ENCODE measurements at places on chromosomes 5 and 9.
A peak's percentile ranks its signal among the peaks of the same experiment; 100 is the strongest.

- no peak for DNase-seq
These were observed 210.5 kb downstream of the FSTL4 start for GRCh38 chr5:133401731-133402347.

- no peak for DNase-seq
These were observed 47.2 kb downstream of the RAB24 start for GRCh38 chr5:177256296-177256695.

DNA sequence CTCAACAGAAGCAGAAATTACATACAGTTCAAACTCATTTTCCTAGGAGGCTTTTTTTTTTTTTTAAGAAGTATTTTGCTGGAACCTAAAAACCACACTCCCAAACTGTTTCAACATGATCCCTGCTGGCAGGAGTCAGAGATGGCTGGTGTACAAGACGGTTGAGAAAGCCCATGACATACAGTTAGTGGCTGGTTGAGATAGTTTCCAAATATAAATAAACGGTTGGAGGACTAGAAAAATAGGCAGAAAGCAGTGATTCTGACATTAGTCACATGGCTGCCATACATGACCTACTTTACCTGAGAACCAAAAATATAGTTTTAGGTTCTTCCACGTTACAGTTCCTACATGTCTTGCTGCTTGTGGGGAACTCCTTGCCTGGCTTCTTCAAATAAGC, 31.7 kb upstream of the BASP1 start:
- no peak for DNase-seq

DNA sequence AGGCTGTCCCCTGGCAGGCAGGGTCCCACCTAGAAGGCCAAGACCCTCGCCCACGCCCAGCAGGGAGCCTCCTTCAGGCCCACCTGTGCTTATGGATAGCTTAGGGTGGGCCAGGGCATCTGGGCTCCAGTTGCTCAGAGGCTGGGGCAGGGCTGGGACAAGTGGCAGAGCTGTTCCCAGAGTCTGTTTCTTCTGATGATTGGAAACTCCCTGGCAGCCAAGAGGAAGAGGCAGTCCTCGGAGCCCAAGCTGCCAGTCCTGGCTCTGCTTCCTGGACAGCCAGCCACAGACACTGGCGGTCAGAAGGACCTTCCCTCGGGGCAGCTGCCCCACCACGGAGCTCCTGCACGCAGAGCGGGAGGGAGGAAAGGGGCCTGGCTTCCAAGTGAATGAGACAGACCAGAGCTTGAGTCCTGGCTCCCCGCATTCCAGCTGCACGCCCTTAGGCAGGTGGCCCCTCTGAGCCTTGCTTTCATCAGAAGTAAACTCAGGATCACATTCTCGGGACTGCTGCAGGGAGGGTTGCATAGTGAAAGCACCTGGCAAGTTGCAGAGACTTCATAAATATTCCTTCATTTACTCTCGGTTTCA, 37.9 kb upstream of the GABRP start:
- DNase-seq, result peak; percentile 14

- DNase-seq, result peak; percentile 23
These were observed 209.4 kb downstream of the PIK3R1 start for GRCh38 chr5:68424799-68425537.

DNA sequence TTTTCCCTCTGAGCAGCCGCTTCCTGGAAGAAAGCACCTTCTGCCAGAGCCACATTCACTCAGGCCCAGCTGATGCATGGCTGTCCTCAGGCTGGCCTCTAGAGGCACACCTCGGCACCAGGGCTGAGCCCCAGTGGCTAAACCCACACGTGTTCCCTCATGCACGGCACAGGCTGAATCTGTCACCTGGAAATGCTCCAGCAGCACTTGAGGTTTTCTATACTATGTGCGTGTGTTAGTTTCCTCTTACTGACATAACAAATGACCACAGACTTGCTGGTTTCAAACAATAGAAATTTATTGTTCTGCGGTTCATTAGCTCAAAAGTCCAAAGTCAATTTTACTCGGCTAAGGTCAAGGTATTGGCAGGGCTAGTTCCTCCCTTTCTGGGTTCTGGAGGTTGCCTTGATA, 141.4 kb downstream of the LRRC70 start:
- peak; percentile 52 for DNase-seq

- no peak for DNase-seq
These were observed 9.0 kb downstream of the ABL1 start for GRCh38 chr9:130844044-130844451.

- no peak for DNase-seq
These were observed 16.6 kb downstream of the KCNT1 start for GRCh38 chr9:135718616-135719015.

DNA sequence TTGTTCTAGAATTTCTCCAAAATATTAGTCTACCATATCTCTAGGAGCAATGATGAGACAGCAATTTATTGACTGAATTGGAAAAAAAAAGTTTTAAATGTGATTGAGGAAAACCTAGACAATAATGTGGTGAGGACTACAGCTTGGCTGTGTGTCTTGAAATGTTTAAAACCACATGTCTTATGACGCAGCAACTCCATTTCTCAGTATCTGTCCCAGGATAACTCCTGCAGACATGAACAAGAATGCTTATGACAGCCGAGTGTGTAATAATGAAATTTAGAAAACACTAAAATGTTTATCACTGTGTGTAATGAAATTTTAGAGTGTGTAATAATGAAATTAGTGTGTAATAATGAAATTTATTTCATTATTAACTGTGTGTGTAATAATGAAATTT, 254.1 kb upstream of the DAPK1 start:
- no peak for DNase-seq

GRCh38 chr9:17776735-17777134, 197.9 kb downstream of the SH3GL2 start:
- DNase-seq, result no peak

DNA sequence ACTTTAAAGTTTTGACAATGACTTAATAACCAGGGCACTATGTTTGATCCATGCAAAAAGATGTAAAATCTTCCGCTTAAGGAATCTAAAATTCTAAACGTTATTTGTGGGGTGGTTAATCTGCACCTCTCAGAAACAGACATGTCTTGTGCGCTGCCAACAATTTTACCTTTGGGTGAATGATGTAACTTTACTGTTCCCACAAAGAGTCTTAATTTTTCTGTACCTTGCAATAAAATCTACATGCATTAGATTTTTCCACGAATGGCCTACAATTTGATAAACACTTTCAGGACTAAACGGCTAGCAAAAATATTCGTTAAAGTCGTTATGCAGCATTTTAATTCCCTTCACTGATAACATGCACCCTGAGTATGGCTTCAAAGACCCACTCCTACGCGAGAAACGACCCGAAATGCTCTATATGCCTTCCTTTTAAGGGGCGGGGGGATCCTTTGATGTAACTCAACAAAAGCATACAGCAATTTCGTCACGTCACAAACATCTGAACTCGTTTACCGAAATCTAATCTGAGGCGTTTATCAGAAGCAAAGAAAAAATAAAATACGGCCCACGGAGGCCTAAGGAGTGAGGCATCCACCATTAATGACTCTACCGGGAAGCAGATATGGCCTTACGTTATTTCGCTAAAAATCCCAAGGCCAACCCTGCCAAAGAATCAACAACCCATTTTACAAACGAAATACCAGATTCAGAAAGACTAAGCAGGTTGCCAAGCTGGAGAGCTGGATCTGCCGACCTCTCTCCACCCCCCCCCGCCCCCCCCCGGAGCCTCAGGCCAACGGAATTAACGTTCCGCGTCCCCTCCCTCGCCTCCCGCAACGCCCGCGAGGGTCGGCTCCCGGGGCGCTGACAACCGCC, 621 bp downstream of the AK6 start:
- DNase-seq, result no peak

DNA sequence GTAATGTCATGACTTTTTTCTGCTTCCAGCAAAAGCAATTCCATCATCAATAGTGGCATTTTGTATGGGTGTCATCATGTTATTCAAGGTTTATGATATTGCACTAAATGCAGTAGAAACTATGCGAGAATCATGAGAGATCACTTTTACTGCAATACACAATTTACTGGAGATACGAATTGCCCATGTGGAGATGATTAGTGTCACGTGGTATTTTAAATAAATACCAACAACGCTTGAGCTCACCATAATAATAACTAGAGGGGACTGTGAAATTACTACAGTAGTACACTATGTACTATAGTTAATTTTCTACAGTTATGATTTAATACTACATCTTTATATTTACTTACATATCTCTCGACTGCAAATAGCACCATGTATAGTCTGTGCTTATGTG, 49.7 kb downstream of the FAM174A start:
- DNase-seq, result no peak

DNA sequence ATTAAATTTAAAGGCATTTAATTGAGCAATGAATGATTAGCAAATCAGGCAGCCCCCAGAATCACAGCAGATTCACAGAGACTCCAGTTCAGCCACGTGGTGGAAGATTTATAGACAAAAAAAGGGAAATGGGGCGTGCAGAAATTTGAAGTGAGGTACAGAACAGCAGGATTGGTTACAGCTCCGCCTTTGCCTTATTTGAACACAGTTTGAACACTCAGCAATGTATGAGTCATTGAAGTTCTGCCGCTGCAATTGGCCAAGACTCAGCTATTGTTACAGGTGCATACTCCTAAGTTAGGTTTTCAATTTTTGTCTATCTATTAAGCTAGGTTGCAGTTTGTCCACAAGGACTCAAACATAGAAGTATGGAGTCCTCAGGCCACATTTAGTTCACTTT, 157.7 kb upstream of the SLC12A2 start:
- DNase-seq, result no peak

GRCh38 chr5:168295574-168296201, 4.2 kb downstream of the WWC1 start:
- DNase-seq, result no peak

DNA sequence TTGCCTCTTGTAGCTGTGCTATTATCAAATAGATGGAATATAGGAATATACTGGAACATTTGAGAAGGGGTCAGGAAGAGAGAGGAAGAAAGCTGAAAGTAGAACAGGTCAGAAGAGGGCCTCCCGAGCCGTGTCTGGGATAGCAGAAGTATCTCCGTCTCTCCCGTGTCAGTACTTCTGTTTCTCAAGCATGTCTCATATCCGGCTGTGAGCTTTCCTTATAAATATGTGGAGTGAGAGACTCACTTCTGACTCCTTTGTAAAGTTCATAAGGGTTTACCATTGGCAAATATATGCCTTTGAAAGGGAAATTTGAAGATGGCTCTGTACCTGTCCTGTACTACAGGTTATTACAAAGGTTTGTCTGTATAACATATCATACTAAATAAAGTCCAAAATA, 50.3 kb downstream of the MOCS2 start:
- no peak for DNase-seq

GRCh38 chr5:103743421-103743820, 180.8 kb upstream of the NUDT12 start:
- no peak for DNase-seq

GRCh38 chr5:1669276-1670155, 130.1 kb downstream of the MRPL36 start:
- no peak for DNase-seq

- peak; percentile 11 for DNase-seq
These were observed 94.4 kb upstream of the ITGA1 start for GRCh38 chr5:52693280-52693679.

- DNase-seq, result no peak
These were observed 30.0 kb upstream of the OR2Y1 start for GRCh38 chr5:180769821-180770220.

Data from GM13977 (cell line).